ENCODE measurements at places on chromosomes 11 and 22. TPM values are rescaled to one million over a fixed set of nuclear protein-coding genes. Genes with fewer than 3 reads are reported as not detected.

The TMEM191B gene
- polyA plus RNA-seq, result 4.1 TPM

The UBQLNL gene
- 0.11 TPM for polyA plus RNA-seq

The OR2D2 gene
- not detected for polyA plus RNA-seq

The OR52A1 gene
- polyA plus RNA-seq, result not detected

The CLDN25 gene
- polyA plus RNA-seq, result not detected

The SEZ6L gene
- not detected for polyA plus RNA-seq

The CHADL gene
- 0.96 TPM for polyA plus RNA-seq

The MS4A6E gene
- not detected for polyA plus RNA-seq

The GGTLC2 gene
- not detected for polyA plus RNA-seq

The MRGPRE gene
- polyA plus RNA-seq, result not detected

The TTC12 gene
- polyA plus RNA-seq, result 11.7 TPM

The IL18BP gene
- polyA plus RNA-seq, result 0.89 TPM

The SIK3 gene
- 6.8 TPM for polyA plus RNA-seq

The MPPED1 gene
- polyA plus RNA-seq, result not detected

The CRACR2B gene
- 2.1 TPM for polyA plus RNA-seq

The HORMAD2 gene
- polyA plus RNA-seq, result not detected

The SLC22A9 gene
- not detected for polyA plus RNA-seq

Measured in foreskin keratinocyte (primary cell).